Stimulated activated CD4-positive, alpha-beta T cell treated with anti-CD3 and anti-CD28 coated beads, Interleukin-4, amount 100 ng/mL, for 4 hours (primary cell): ENCODE measurements at places on chromosomes 5 and 9.

DNA sequence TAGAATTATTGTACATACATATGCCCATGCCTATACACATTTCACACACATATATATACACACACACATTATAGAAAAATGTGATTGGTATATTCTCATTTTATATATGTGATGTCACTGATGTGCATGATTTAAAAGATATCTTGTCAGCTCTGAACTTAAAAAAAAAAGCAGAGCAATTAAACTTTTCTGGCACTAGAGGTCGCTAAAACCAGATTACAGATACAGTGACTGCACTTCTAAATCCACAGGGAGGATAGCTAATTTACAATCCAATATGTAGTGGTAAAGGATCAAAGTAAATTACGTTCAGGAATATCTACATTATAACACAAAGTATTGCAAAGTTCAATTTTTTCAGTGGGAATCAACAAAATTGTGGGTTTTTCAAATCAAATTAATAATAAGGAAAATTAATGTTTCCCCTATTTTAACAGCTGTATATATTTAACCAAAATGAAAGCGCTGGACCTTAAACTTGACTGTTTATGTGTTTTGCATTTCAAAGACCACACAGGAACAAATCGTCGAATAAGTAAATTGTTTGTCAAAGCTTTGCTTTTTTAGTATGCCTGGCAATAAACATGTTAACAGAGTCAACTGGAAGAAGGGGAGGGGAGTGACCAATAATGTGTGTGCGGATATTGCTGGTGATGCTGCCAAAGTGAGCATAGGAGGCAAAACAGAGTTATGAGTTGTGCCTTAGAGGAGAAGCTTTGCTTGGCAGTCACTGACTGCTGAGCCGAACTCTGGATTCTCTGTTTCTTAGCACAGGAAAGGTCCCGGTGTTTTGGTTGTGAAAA is 1201.4 kb upstream of the C9orf72 start:
- DNase-seq, result no peak

DNA sequence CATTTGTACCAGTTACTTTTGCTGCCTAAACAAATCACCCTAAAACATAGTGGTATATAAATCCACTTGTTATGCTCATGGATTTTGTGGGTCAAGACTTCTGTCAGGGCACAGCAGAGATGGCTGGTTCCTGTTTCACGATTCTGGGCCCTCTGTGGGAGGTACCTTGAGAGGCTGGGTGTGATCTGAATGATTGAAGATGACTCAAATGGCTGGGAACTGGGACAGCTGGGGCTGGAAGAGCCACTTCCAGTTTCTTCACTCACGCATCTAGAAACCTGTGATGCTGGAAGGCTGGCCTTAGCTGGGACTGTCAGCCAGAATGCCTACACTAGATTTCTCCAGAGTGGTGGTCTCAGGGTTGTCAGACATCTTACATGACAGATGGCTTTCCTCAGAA is 88.1 kb downstream of the KIF4B start:
- DNase-seq, result no peak

DNA sequence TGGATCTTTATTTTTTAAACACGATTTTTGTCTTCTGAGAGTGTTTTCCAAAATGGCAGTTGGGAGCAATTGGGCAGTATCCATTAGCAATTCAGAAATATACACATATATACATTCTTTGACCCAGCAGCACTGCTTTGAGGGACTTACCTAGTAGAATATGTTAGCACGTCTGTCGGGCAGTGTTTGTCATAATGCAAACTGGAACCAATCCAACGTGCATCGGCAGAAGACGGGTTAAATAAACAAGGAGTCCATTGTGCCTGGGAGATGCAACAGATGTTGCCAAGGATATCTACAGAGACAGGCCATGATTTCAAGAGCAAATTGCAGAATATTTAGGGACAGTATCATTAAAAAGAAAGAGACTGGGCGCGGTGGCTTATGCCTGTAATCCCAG is 107.0 kb downstream of the COL5A1 start:
- DNase-seq, result no peak

DNA sequence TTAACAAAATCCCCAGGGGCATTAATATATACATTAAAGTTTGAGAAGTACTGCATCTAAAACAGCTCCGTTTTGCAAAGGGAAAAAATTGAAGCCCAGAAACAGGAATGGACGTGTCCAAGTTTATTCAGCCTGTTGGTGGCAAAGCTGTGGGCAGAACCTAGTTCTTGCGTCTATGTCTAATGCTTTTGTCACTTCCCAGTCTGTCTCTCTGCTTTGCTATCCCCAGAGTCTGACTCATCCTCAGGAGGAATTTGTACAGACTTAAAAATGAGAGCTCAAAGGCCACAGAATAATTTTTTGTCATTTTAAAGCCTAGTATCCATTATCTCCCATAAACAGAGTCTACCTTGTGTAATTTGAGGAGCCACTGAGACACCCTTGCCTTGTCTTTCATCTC is 330.9 kb upstream of the GRIA1 start:
- DNase-seq, result no peak

- no peak for DNase-seq
Observed at GRCh38 chr5:54630738-54631359, 113.3 kb downstream of the SNX18 start.

GRCh38 chr9:96201140-96201539 is 100.8 kb downstream of the HSD17B3 start:
- DNase-seq, result no peak

DNA sequence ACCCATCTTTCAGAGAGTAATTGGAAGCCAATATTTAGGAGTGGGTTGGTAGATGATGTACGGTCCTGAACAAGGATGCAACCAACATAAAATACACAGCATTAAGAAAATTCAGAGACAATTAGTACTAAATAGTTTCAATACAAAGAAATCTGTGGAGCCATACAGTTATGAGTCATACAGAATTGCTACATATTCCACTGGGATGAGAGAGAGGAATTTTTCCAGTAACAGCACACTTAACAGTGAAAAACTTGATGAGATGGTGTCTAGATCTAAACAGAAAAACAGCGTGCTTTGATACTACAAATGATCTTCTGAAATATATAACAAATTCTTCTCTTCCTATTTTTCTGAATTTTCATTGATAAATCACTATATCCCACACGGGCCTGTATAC is 1999.3 kb upstream of the CDH9 start:
- no peak for DNase-seq

- no peak for DNase-seq
Observed at GRCh38 chr5:59040024-59040803, 457.3 kb downstream of the RAB3C start.

- no peak for DNase-seq
Observed at GRCh38 chr5:77761606-77762005, 14.5 kb downstream of the TBCA start.

DNA sequence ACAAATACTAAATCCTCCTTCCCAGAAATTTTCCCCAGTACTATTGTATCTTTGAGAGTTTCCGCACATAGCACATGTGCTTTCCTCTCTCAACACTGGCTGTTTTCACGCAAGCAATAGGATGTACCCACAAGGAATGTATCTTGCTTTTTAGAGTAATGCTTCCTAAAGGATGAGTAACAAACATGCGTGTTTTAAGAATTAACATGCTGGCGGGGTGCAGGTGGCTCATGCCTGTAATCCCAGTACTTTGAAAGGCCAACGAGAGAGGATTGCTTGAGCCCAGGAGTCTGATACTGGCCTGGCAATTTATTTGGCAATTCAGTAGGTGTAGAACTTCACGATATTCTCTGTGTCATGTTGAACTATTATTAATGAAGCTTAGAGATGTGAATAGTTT is 4.6 kb downstream of the RUFY1 start:
- DNase-seq, result no peak

DNA sequence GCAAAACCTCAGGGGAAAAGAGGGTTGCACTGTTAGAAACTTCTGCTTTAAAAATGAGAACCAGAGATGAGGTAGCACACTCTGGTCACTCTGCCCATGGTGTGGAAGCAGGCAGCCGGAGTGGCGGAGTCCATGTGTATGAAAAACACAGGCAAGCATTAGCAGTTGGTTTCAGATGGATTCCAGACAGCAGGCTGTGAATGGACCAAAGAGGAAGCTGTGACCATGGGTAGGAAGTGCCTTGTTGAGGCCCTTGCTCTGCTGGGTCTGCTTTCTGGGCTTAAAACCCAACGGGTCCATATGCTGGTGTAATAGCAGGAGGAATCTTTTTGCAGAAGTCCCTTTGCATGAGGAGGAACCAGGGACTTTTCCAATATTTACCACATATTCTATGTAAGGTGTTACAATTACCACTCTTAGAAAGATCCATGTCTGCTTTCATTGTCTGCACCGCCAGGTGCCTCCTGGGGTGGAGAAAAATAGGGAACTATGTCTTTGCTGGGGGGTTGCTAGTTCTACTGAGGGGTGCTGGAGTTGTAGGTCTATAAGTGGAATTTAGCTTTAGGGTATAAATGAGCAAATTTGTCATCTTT is 77.0 kb downstream of the ANKRD55 start:
- DNase-seq, result no peak

DNA sequence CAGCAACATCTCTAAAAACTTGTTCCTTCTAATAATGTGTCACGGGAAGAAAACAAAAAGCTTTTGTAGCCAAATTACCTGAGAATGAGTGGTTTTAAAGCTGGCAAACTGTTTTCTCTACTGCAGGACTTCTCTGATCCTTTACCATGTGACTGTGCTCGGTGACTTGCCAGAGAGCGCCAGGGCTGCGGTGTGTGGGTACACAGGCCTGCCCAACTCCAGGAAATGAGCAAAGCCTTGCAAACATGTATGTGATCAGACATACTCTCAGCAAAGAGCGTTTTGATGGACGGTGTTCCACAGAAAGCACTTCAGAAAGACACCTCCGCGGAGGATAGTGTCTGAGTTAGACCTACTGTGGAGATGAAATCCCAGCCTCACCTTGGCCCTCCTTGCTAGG is 157.3 kb downstream of the SPOCK1 start:
- no peak for DNase-seq

GRCh38 chr5:55585206-55585610 is 50.4 kb upstream of the PLPP1 start:
- DNase-seq, result no peak

DNA sequence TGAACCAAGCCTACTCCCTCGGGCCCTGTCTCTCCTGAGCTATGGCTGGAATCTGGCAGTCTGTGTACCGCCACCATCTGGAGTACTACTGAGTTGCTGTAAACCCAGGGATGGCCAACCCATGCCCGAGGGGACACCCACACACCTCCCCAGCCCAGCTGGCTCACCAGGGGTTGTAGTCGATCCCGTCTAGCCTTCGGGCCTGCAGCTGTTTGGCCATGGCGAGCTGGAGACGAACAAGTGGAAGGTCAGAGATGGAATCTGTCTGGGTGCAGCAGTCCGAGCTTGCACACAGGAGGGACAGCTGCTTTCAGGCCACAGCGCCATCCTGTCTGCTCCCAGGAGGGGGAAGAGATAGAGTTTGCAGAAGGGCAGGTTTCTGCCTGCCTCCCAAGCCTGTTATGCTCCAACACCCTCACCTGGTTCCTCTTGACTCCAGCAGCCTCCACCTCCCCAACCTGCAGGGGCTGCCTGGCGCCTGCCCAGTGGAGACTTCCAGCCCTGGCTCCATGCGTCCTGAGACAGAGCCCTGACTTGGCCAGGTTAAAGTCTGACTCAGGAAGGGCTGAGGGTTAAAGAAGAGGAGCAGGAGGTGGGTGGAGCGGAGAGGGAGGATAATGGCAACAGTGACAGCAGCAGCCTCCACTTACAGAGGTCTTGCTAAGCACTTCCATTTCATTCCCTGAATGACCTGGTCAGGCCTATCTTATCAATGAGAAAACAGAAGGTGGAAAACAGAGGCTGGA is 15.8 kb upstream of the SPOUT1 start:
- DNase-seq, result no peak

- no peak for DNase-seq
Observed at GRCh38 chr5:95327211-95327610, 42.3 kb upstream of the MCTP1 start.

DNA sequence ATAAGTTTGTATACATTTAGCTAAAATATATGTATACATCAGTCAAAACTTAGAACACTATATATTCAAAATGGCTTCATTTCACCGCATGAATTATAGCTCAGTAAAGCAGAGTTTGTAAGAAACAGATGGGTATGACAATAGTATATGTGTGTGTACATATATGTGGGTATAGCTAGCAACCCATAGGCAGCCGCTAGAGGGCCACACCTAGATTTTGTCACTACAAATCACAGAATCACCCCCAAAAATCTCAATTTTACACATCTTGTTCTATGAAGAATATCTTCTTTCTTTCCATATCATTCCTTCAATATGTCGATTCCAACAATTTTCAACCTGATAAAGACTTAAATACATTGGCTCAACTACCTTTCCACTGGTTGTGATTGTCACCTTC is 357.8 kb upstream of the CCNG1 start:
- no peak for DNase-seq

- DNase-seq, result no peak
Observed at GRCh38 chr9:137218754-137219271, 3.2 kb downstream of the RNF208 start.

- no peak for DNase-seq
Observed at GRCh38 chr9:132838291-132838690, 39.8 kb downstream of the AK8 start.

- no peak for DNase-seq
Observed at GRCh38 chr5:105238561-105238960, 1676.0 kb upstream of the NUDT12 start.

GRCh38 chr9:134209731-134210311 is 45.5 kb upstream of the RNU6ATAC start:
- DNase-seq, result no peak

DNA sequence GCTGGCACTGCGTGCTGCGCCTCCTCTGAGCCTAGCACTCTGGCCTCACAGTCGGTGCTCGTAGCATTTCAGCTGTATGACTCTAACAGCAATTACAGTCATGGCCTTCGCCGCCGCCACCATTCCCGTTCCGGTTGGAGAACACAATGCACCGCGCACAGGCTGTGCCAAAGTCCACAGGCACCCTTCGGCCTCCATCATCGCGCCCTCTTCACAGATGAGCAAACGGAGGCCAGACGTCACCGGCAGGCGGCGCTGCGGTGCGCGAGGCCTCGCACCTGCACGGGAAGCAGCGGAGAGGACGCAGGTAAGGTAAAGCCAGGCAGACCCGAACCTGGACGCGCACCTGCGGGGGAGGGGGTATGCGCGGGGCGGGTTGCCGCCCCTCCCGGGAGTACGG is 128.9 kb downstream of the BARX1 start:
- DNase-seq, result peak; percentile 55

DNA sequence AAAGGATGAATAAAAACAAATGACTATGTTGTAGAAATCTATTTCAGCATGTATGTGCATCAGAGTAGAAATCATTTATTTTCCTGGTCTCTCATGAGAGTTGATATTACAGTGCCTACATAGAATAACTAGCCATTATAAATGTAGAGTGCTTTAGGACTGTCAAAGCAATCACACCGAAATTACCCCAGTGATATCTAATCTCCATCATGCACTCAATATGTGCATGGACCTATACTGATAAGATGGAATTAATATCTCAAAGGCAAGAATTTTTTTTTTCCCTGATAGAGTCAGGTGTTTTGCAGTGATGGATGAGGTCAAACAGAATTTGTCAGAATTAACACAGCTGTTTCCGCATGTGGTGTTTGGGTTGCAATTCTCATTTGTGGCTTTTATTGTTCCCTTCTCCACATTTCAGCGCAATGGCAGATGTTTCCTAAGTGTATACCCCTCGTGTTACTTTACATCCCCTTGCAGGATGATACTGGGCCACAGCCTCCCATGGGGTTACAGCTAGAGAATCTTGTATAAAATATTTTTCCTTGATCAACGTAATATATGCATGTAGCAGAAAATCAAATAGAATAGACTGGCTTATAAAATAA is 298.8 kb downstream of the RASEF start:
- DNase-seq, result no peak

- no peak for DNase-seq
Observed at GRCh38 chr9:91045041-91045440, 243.4 kb downstream of the SYK start.

- DNase-seq, result no peak
Observed at GRCh38 chr5:129608350-129608749, 139.5 kb upstream of the MINAR2 start.
